Bronchial smooth muscle cell (primary cell): ENCODE measurements at places on chromosomes 1 and 21. TPM values are rescaled to one million over a fixed set of nuclear protein-coding genes. Genes with fewer than 3 reads are reported as not detected.

Gene ATP1A4
- total RNA-seq = not detected in 2 replicates

Gene GNG4
- total RNA-seq = not detected in 2 replicates

Gene MAEL
- not detected in 2 replicates for total RNA-seq

Gene RBP7
- total RNA-seq = not detected in 2 replicates

Gene CA14
- not detected in 2 replicates for total RNA-seq

Gene INAVA
- under 0.01 and 0.09 TPM in 2 replicates for total RNA-seq

Gene EFHD2
- 8.8 and 26.5 TPM in 2 replicates for total RNA-seq

Gene KIF21B
- total RNA-seq = 0.09 TPM in 1 of 2 replicates, not detected in the other

Gene FLVCR1
- 5.4 and 6.1 TPM in 2 replicates for total RNA-seq

Gene MRPL24
- total RNA-seq = 41.3 and 43.3 TPM in 2 replicates

Gene TLCD4
- under 0.01 and 0.16 TPM in 2 replicates for total RNA-seq

Gene S100A7
- total RNA-seq = not detected in 2 replicates

Gene ANKRD65
- 1.1 and 1.9 TPM in 2 replicates for total RNA-seq

Gene L1TD1
- under 0.01 TPM in 1 of 2 replicates, not detected in the other for total RNA-seq

Gene GBP4
- total RNA-seq = 0.16 and 0.26 TPM in 2 replicates

Gene OR2T11
- not detected in 2 replicates for total RNA-seq

Gene EDN2
- total RNA-seq = 0.47 TPM in 1 of 2 replicates, not detected in the other

Gene OR10K2
- not detected in 2 replicates for total RNA-seq

Gene RAB42
- 3.6 and 3.8 TPM in 2 replicates for total RNA-seq

Gene ORC1
- 0.17 and 0.95 TPM in 2 replicates for total RNA-seq

Gene SH2D1B
- total RNA-seq = under 0.01 TPM in 1 of 2 replicates, not detected in the other

Gene IBA57
- total RNA-seq = 3.3 TPM in 2 replicates

Gene ADAMTS1
- 118 and 120 TPM in 2 replicates for total RNA-seq

Gene CRABP2
- 80.6 and 167 TPM in 2 replicates for total RNA-seq

Gene KCNK1
- 6.2 and 7.6 TPM in 2 replicates for total RNA-seq

Gene FTCD
- 0.60 and 0.63 TPM in 2 replicates for total RNA-seq

Gene SPATA17
- total RNA-seq = 0.63 and 1.4 TPM in 2 replicates

Gene SLAMF7
- not detected in 2 replicates for total RNA-seq

Gene CFAP107
- total RNA-seq = not detected in 2 replicates

Gene OR2T2
- total RNA-seq = not detected in 2 replicates

Gene RNU1-3
- 2,114 and 10,807 TPM in 2 replicates for total RNA-seq

Gene TMEM50A
- total RNA-seq = 72.6 and 121 TPM in 2 replicates

Gene PAFAH2
- total RNA-seq = 5.2 and 6.1 TPM in 2 replicates

Gene SPATA46
- not detected in 2 replicates for total RNA-seq

Gene RCC1
- 24.3 and 36.9 TPM in 2 replicates for total RNA-seq

Gene CAP1
- 276 and 338 TPM in 2 replicates for total RNA-seq
